ENCODE measurements at places on chromosomes 1 and 21.

DNA sequence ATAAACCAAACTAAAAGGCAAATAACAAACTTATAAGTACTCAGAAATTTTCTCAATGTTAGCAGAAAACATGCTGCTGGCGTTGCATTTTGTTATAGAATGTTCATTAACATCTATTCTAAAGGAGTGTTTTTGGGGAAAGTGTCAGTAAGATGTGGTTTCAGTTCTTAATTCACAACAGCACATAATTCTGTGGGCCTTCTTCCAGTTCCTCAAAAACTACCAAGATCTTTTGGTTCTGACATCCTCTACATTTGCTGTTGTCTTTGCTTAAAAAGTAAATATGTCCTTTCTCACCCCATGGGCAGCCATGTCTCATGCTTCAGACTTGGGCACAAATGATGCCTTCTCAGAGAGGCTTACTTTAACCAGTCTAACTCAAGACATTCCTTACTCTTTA lies 152.5 kb downstream of the CDC7 start:
- DNase-seq, result no peak

DNA sequence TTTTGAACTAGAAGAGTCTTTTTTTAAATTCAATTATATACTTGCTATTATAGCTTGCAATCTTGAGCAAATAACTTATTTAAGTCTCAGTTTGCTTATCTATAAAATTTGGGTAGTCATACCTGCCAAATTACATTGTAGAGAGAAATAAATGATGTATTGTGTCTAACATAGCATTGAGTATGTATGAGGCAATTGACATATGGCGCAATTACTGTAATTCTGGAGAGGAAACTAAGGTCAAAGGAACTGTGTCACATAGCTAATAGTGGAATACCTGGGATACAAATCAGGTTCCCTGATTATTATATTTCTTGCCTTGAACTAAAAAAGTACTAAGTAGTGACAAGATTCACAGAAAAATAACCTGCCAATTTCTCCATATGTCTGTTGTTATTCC lies 302.5 kb downstream of the PDE4B start:
- DNase-seq, result no peak

GRCh38 chr1:155801149-155801548 lies 55.9 kb downstream of the GON4L start:
- no peak for DNase-seq

GRCh38 chr1:23446661-23447310 lies 22.2 kb upstream of the TCEA3 start:
- no peak for DNase-seq

- DNase-seq, result peak; percentile 87
Observed at GRCh38 chr1:15849775-15850324, 2.3 kb downstream of the SPEN start.

DNA sequence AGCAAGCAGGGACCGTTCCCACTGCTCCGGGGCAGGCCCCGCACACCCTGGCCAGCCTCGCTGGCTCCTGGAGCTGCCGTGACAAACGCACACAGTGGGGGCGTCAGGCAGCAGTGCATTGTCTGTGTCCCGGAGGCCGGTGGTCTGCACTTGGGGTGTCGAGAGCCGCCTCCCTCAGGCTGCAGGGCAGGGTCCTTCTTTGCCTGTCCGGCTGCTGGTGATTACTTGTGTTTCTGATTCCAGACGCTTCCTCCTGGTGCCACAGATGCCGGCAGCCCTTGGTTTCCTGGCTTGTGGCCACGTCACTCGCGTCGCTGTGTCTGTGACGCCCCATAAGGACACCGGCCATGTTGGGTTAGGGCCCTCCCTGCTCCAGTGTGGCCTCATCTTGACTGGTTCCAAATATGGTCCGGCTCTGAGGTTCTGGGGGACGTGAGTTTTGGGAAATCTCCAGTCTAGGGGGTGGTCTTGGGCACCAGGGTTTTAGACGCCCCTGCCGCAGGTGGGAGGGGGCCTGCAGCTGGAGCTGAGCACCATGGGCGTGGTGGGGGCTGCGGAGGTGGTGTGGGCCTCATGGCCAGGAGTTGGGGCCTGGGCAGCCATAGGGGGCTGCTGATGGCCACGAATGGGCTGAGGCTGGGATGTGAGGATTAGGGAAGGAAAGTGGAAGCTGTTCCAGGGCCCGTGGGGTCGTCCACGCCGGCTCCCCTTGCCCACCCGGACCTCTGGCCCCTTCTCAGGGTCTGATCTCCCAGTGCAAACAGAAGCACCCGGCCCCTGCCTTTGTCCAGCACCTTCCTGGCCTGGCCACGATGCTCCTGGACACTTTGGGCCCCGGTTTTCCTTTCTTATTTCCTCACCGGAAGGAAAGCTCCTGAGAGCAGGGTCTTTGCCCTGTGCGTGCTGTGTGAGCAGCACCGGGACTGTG lies 41.0 kb downstream of the SLX9 start:
- DNase-seq, result no peak

DNA sequence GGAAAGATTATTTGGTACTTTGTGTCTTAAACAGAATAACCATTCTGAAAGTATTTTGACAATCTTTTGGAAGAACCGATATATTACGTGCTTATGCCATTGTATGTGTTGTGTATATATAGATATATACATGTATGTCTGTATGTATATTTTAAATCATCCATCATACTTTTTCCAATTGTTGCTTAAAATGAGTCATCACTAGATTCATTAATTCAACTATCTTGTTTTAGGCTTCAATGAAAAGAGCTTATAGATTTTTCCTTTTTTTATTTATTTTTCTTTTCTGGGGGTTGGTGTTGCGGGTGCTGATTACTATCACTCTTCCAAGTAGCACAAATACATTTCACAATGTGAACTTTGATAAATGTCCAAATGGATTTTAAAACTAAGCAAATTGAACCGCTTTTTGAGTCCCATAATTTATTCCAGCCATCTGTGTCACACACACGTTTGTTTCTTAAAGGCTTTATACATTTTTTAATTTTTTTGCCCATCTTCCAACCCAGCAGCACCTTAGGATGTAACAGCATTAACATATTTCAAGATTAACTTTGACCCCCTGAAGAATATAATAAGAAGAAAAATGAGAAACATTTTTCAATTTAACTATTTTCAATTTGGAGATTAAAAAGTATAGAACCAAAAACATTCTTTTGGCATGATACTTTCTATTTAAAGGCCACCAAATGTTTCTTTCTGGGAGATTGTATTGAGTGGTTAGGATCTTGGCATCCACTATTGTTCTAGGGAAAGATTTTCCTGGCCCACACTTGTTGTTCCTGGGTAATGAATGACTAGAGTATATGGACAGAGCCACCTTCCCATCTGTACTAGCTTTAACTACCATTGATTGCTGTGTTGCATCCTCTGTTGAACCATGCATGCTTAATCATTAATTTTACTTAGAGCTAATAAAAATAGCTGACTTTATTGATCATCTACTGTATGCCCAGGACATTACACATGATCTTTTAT lies 9.3 kb upstream of the DPYD start:
- DNase-seq, result no peak

- DNase-seq, result no peak
Observed at GRCh38 chr21:33843216-33843615, 72.4 kb downstream of the ATP5PO start.

DNA sequence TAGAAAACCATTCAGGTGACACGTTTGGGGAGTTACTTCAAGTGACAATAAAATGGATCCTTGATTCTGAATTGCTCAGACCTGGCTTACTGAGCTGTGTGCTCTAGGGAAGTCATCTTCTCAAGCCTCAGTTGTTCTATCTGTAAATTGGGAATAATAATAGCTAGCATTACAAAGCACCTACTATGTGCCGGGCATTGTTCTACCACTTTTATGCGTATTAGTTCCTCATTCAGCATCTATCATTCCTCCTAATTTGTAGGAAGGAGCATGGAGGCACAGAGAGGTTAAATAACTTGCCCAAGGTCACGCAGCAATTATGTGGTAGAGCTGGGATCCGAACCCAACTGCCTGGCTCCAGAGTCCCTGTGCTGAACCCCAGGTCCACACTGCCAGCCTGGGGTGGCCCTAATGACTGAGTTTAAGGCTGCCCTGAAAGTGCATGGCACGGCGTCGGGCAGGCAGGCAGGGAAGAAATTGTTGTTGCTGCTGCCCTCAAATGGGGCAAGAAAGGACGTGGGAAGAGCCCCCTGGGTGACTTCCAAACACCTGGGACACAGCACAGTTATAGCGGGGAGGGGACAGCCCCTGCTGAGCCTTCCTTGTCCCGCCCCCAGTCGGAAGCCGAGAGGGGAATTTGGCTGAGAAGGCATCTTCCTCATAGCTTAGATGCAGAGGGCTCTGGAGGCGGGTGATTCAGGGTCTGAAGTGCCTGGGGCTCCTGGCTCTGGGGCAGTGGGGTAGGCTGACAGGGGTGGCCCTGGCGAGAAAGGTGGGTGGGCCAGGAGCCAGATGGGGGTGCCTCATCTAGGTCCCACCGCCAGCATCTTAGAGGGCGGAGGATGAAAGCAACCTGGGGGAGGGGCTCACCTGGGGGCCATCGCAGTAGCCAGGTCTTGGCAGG lies 86.5 kb upstream of the IFFO2 start:
- DNase-seq, result no peak

DNA sequence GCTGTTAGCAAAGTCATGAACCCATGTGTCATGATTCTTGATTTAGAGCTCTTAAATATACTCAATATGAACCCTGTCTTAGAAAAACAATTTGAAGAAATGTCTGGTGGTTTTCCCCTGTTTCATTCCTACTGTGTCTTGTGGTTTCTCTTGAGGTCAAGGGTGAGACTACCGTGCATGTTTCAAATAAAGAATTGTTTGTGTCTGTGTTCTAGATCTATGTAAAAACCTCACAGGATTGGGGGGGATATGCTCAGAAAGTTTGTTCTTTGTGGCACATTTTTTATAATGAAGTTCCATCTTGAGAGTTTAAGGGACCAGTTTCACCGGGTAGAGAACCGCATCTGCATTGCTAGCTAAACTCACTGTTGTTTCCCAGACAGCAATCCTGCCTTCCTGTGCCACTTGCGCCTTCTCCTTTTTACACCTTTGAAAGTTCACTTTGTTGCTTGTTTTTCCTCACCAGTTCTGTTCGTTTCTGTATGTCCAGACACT lies 30.9 kb upstream of the CACYBP start:
- peak; percentile 40 for DNase-seq

GRCh38 chr1:235613602-235614001 lies 36.0 kb downstream of the GNG4 start:
- no peak for DNase-seq

DNA sequence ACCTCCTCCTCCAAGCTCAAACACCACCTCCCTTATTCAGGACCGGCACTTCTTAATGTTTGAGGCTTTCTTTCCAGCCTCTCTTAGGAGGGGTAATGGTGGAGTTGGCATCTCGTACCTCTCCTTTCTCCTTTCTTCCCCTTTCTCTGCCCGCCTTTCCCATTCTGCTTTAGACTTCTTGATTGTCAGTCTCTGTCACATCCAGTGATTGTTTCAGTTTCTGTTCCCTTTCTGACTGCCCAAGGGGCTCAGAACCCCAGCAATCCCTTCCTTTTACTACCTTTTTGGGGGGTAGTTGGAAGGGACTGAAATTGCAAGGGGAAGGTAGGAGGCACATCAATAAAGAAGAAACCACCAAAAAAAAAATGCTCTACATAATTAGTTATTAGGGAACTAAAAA lies 5.6 kb downstream of the ELK4 start:
- DNase-seq, result no peak

DNA sequence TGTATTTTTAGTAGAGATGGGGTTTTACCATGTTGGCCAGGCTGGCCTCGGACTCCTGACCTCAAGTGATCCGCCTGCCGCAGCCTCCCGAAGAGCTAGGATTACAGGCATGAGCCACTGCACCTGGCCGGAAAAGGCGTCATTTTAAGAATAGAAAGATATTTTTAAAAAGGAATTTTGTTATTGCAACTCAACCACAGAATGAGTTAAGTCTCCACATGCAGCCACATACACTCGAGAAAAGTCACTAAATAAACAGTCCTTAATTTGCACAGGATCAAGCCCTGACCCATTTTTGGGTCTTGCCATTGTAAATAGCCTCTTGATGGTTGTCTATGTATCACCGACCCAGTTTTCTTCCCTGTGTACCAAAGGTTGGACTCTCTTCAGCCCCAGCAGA lies 85.5 kb downstream of the FBXO2 start:
- no peak for DNase-seq

GRCh38 chr1:160486453-160486852 lies 36.6 kb downstream of the SLAMF6 start:
- DNase-seq, result no peak

DNA sequence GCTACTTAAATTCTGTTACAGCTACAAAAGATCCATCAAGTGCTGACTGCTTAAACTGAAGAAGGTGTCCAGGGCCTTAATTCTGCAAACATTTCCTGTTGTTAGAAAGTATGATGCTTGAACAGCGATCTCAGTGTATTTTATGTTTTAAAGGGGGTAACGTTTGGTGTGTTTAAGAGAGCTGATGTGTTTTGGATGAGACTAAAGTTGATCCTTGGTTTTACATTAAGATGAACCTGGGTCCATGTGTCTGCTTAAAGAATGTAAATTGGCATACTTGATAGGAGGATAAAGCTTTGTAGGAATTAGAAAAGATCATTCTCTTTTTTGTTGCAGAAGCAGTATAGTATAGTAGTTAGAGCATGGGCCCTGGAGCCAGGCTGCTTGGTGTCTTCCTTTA lies 3.6 kb downstream of the IER5 start:
- DNase-seq, result no peak

GRCh38 chr1:24557711-24558131 lies 1.8 kb downstream of the NCMAP start:
- DNase-seq, result no peak
